Stomach (tissue), 19 donors: ENCODE measurements at places on chromosomes 13 and 19. TPM values are rescaled to one million over a fixed set of nuclear protein-coding genes. Genes with fewer than 3 reads are reported as not detected.

DNA sequence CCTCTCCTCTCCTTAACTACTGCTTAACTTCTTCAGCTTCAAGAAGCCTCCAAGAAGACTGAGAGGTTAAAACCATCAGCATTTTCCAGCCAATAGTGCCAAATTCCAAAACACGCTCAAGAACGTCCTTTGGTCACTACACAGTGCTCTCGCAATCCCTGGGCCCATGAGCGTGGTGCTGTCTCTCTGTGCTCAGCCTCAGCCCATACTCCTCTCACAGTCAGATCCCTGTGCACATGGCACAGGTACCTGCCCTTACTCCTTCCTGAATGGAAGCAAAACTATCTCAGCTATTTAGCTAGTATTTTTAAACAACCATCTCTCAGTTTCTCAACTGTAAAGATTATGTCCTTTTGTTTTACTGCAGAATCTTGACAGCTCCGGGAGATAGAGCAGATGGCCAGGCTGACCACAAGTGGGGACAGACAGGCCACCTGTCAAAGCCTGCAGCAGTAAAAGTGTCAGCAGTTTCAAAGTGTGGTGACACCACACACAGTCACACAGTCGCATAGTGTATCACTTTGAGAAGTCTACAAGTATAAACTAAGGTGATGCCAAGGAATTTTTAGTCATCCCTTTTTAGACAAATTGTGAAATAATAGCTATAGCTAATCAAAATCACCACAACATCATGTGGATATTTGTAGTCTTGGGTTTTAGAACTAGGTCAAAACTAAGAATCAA, 35.7 kb downstream of the DZIP1 start:
- no peaks in the 10 kb centered on the region for H3K27me3 ChIP-seq
- no peaks in the 10 kb centered on the region for H3K36me3 ChIP-seq
- H3K4me3 ChIP-seq: no peak overlapping the region
- H3K4me1 ChIP-seq: no peaks in the 10 kb centered on the region

DNA sequence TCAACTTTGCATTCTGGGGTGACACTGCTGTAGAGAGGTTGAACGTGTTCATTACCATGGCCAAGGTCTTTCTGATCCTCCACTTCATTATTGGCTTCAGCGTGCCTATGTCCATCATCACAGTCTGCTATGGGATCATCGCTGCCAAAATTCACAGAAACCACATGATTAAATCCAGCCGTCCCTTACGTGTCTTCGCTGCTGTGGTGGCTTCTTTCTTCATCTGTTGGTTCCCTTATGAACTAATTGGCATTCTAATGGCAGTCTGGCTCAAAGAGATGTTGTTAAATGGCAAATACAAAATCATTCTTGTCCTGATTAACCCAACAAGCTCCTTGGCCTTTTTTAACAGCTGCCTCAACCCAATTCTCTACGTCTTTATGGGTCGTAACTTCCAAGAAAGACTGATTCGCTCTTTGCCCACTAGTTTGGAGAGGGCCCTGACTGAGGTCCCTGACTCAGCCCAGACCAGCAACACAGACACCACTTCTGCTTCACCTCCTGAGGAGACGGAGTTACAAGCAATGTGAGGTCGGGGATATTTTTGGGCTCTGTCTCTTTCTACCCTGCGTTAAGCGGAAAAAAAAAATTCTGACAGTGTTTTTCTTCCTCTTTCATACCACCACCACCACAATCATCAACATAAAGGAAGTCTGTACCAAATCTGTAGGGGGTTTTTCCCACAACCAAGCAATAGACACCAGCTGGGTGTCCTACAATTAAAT, 29.5 kb downstream of the FPR3 start:
- no peak overlapping the region for H3K27ac ChIP-seq
- H3K4me1 ChIP-seq: no peaks in the 10 kb centered on the region
- peak; percentile 13 for DNase-seq
- H3K4me3 ChIP-seq: no peak overlapping the region

- peak; percentile 81 for DNase-seq
- H3K27ac ChIP-seq: no peak overlapping the region
- H3K4me1 ChIP-seq: no peaks in the 10 kb centered on the region
- peaks cover 58% of the 10 kb centered on the region for H3K36me3 ChIP-seq
- no peaks in the 10 kb centered on the region for H3K27me3 ChIP-seq
These were observed 9.3 kb downstream of the MPND start for GRCh38 chr19:4352701-4353121.

DNA sequence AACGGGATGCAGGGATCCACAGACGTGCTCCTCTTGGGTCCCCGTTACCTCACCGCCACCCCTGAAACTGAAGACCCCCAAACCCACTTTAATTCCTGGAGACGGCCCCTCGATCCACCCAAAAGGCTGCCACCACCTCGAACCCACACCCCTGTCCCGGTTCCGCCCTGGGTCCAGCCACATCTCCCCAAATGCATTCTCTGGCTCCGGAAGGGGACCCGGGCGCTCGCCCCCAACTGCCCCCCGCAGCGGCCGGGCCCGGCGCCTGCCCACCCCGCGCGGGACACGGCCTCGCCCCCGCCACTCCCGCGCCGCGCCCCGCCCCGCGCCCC, 219 bp upstream of the FSTL3 start:
- peak overlapping the region; percentile 55 for H3K4me3 ChIP-seq
- H3K4me1 ChIP-seq: peaks cover 48% of the 10 kb centered on the region
- H3K36me3 ChIP-seq: no peaks in the 10 kb centered on the region
- H3K27ac ChIP-seq: peak overlapping the region; percentile 54
- DNase-seq: no peak
- peaks cover 42% of the 10 kb centered on the region for H3K27me3 ChIP-seq

DNA sequence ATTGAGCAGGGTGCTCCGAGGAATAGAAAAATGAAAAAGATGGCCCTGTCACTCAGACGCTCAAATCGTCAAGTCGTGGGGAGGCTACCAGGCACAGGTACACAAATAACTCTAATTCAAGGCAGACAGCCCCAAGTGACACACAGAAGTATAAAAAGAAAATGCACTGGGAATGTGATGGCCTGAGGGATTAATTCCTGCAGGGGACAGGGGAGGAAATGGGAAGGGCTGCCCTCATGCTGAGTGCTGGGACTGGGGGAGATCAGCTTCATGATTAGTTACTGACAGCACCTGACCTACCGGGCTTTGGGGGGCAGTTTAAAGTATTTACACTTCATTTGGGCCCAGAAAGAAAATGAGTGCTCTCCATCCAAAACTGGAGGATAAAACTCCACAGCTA, 20.9 kb upstream of the UBE2L5 start:
- H3K4me3 ChIP-seq: no peak overlapping the region
- DNase-seq: no peak
- peaks cover 1% of the 10 kb centered on the region for H3K4me1 ChIP-seq
- H3K27me3 ChIP-seq: no peaks in the 10 kb centered on the region
- no peaks in the 10 kb centered on the region for H3K36me3 ChIP-seq
- H3K27ac ChIP-seq: no peak overlapping the region

DNA sequence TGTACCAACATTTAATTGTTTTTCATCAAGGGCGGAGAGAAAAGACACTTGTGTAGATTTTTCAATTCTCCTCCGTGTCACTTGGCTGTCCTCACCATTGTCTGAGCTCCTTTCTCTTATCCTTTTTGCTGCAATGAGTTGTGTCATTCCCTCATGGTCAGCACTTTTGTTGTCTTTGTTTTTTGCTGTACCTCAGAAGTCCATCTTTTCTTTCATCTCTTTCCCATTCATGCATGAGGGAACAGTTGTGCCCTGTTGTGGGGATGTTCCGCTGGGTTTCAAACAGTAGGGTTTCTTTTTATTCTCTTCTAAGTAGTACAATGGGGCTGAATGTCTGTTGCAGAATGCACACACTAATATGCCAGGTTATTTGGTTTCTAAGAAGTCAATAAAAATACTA, 222.6 kb downstream of the TM9SF2 start:
- H3K36me3 ChIP-seq: no peaks in the 10 kb centered on the region
- no peak overlapping the region for H3K4me3 ChIP-seq
- no peaks in the 10 kb centered on the region for H3K4me1 ChIP-seq
- no peaks in the 10 kb centered on the region for H3K27me3 ChIP-seq
- H3K27ac ChIP-seq: no peak overlapping the region
- DNase-seq: no peak

GRCh38 chr13:84571264-84571663, 689.0 kb upstream of the SLITRK1 start:
- DNase-seq: no peak
- H3K36me3 ChIP-seq: no peaks in the 10 kb centered on the region
- no peaks in the 10 kb centered on the region for H3K4me1 ChIP-seq
- H3K4me3 ChIP-seq: no peak overlapping the region

DNA sequence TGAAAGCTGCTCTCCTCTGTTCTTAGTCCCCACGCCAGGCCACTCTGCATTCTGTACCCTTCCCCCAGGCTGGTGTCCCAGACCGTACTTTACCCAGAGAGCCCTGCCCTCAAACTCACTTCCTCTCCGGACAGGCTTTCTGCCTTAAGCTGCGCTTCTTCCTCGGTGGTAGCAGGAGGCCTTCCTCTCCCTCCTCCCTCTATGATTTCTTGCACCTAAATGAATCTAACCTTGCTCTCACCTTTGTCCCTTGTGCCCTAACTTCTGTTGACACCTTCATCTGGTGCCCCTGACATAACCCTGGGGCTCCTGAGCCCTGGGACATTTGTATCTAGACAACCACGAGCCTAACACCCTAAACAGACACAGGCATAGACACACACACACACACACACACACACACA, 29.6 kb upstream of the CEACAM21 start:
- H3K27me3 ChIP-seq: peaks cover 8% of the 10 kb centered on the region
- no peak for DNase-seq
- no peaks in the 10 kb centered on the region for H3K36me3 ChIP-seq
- H3K27ac ChIP-seq: peak overlapping the region; percentile 38
- H3K4me1 ChIP-seq: no peaks in the 10 kb centered on the region

- DNase-seq: no peak
- no peak overlapping the region for H3K27ac ChIP-seq
- no peaks in the 10 kb centered on the region for H3K4me1 ChIP-seq
These were observed 135.3 kb upstream of the MCF2L start for GRCh38 chr13:112833551-112834257.

- H3K27ac ChIP-seq: no peak overlapping the region
- H3K4me3 ChIP-seq: no peak overlapping the region
- no peaks in the 10 kb centered on the region for H3K27me3 ChIP-seq
- H3K4me1 ChIP-seq: peaks cover 6% of the 10 kb centered on the region
- DNase-seq: no peak
These were observed 57.3 kb upstream of the LRCH1 start for GRCh38 chr13:46495651-46496050.

- no peak for DNase-seq
- H3K4me1 ChIP-seq: no peaks in the 10 kb centered on the region
- H3K4me3 ChIP-seq: no peak overlapping the region
- H3K27ac ChIP-seq: no peak overlapping the region
- peaks cover 61% of the 10 kb centered on the region for H3K27me3 ChIP-seq
- no peaks in the 10 kb centered on the region for H3K36me3 ChIP-seq
These were observed 96.7 kb upstream of the UQCRFS1 start for GRCh38 chr19:29309637-29310036.

DNA sequence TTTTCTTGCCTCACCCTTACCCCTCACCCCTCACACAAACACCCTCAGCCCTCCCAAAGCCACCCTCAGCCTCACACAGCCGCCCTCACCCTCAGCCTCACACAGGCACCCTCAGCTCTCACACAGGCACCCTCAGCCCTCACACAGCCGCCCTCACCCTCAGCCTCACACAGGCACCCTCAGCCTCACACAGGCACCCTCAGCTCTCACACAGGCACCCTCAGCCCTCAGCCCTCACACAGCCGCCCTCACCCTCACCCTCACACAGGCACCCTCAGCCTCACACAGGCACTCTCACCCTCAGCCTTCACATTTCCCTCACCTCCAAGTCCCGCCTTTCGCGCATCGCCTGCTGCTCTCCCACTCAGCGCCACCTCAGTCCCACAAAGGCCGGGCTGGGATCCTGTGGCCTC, 287 bp upstream of the ZSCAN22 start:
- DNase-seq: no peak
- peak overlapping the region; percentile 92 for H3K27ac ChIP-seq
- H3K4me3 ChIP-seq: peak overlapping the region; percentile 57
- peaks cover 11% of the 10 kb centered on the region for H3K36me3 ChIP-seq

DNA sequence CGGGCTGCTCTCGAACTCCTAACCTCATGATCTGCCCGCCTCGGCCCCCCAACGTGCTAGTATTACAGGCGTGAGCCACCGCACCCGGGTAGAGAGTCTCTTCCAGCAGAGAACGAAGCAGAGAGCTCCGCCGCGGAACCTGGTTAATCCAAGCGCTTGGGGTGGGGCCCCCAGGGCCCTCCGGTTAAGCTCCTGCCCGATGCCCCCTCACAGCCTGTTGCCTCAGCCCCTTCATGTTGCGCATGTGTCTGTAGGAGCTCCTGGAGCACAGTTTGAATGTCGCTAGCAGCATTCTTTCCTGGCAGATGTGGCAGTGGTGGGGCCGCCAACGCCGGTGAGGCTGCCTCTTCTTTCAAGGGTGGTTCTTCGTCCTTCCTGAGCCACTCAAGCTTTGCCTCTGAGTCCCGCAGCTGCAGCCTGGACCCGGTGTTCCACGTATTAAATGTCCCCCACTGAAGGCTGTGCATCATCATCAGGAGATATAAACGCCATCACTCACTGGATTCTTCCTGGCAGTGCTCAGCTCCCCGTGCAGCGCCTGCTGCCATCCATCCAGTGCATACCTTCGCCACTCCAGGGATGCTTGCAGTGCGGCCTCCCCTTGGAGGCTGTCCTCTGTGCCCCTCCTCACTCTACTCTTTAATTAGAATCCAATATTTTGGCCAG, 1919.3 kb downstream of the PCDH9 start:
- H3K27me3 ChIP-seq: no peaks in the 10 kb centered on the region
- no peaks in the 10 kb centered on the region for H3K4me1 ChIP-seq
- no peaks in the 10 kb centered on the region for H3K36me3 ChIP-seq
- DNase-seq: no peak
- no peak overlapping the region for H3K4me3 ChIP-seq
- H3K27ac ChIP-seq: no peak overlapping the region

DNA sequence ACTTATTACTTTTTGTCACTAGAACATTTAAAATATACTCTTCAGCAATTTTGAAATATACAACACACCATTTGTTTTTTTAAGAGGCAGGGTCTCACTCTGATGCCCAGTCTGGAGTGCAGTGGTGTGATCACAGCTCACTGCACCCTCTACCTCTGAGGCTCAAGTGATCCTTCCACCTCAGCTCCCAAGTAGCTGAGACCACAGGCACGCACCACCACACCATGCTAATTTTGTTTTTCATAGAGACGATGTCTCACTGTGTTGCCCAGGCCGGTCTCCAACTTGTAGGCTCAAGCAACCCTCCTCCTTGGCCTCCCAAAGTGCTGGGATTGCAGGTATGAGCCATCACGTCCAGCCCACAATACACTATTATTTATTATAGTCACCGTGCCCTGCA, 2.6 kb downstream of the IGFL2 start:
- no peaks in the 10 kb centered on the region for H3K27me3 ChIP-seq
- H3K36me3 ChIP-seq: no peaks in the 10 kb centered on the region
- H3K27ac ChIP-seq: no peak overlapping the region
- no peak for DNase-seq
- H3K4me1 ChIP-seq: no peaks in the 10 kb centered on the region

APOC4 gene
- total RNA-seq: not detected

LAIR1 gene
- 1.2 TPM for total RNA-seq
